Neural progenitor cell (in vitro differentiated cells): ENCODE measurements at places on chromosomes 4 and X.

GRCh38 chrX:114615765-114616164 is 31.9 kb downstream of the HTR2C start:
- DNase-seq: no peak

GRCh38 chr4:179112441-179113170 is 1670.4 kb upstream of the AGA start:
- DNase-seq: no peak

DNA sequence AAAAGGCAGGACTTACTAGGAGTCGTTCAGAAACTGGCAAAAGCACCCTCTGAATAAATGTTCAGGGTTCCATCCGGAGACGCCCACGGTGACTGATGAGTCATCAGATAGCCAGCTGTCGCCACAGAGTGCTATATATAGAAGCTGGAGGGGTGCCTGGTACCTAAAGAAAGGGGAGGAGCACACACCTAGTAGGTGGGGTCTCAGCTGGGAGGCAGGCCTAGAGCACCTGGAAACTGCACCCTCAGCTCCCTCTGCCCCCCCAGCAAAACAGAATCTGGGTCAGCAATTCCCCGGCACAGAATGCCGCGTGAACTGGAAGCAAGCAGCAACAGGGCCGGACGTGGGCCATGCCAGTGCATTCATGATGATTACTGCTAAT is 242.0 kb downstream of the BCOR start:
- DNase-seq: no peak

GRCh38 chr4:78949735-78950134 is 10.5 kb upstream of the PAQR3 start:
- DNase-seq: no peak

DNA sequence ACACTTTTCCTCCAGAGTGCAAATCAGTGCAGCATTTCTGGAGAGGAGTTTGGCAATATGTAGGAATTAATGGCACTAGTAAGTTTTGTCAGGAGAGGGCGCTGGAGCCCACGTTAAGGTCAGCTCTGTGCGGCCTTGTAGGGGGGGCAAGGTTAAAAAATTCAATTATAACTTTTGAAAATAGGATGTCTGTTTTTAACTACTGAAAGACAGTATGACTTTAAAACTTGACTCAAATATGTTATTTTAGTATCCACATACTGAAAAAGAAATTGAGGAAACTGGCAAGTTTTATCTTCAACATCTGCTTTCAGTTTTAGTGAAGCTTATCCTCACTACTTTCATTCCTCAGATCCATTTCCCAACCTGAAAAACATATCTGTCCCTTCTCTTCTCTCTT is 30.9 kb upstream of the HSD17B13 start:
- peak; percentile 69 for DNase-seq

- no peak for DNase-seq
Measured at GRCh38 chrX:69556060-69557011, 52.2 kb downstream of the NALF2 start.

DNA sequence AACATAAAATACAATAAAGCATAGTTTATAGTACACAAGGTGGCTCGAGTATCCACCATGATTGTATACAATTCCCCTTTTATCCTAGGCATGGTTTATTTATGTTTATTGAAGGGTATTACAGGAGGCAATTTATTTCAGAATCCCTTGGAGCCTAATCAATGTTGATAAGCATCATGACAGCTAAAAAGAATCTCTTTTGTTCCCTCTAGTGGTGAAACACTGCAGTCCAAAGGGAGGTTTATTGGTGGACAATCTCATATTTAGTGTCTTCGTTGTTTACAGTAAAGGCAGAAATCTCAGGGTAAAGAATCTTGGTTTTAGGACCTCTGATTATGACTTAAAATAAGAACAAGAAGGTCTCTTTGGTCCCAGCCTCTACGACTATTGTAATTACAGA is 1712.5 kb downstream of the C4orf33 start:
- DNase-seq: peak; percentile 31

DNA sequence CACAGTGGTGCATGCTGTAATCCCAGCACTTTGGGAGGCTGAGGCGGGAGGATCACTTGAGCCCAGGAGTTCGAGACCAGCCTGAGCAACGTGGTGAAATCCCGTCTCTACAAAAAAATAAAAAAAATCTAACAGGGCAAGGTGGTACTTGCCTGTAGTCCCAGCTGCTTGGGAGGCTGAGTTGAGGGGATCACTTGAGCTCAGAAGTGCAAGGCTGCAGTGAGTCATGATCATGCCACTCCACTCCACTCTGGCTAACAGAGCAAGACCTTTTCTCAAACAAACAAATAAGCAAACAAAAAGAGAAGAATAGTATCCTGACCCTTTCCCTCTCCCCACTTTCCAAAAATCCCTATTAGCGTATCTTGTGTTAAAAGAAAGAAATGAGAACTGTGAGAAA is 52.7 kb downstream of the NPY1R start:
- no peak for DNase-seq

DNA sequence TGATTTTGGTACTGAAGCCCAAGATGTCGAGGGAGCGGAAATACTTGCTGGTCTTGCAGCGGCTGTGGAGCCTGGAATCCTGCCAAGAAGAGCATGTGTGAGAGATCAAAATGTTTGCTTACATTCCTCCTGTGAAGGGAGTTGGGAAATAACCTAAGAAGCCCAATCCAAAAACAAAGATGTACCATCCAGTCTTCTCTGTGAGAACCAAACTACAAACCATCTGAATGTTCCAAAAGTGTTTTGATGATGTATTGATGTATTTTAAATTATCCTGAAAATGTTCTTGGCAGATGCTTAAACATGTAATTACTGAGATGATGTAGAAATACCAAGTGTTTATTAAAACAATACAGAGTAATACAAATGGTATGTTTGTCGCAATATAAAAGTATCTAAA is 10.1 kb upstream of the ADH1A start:
- DNase-seq: no peak

DNA sequence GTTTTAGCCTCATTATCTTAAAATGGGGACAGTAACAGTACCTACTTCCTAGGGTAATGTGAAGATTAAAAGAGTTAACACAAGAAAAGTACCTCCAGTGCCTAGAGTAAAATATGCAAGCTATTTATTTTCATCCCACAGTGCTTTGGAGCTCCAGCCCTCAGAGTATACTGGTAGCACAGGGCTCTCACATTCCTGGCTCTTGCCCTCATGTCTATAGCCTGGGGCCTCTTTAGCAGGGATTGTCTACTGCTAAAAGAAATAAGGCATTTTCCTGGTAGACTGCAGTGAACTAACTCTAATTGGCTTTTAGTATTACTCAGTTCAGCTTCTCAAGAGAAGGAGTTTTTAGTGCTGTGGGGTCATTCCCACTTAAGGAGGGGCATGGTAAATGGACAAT is 60.8 kb downstream of the RRAGB start:
- DNase-seq: no peak

DNA sequence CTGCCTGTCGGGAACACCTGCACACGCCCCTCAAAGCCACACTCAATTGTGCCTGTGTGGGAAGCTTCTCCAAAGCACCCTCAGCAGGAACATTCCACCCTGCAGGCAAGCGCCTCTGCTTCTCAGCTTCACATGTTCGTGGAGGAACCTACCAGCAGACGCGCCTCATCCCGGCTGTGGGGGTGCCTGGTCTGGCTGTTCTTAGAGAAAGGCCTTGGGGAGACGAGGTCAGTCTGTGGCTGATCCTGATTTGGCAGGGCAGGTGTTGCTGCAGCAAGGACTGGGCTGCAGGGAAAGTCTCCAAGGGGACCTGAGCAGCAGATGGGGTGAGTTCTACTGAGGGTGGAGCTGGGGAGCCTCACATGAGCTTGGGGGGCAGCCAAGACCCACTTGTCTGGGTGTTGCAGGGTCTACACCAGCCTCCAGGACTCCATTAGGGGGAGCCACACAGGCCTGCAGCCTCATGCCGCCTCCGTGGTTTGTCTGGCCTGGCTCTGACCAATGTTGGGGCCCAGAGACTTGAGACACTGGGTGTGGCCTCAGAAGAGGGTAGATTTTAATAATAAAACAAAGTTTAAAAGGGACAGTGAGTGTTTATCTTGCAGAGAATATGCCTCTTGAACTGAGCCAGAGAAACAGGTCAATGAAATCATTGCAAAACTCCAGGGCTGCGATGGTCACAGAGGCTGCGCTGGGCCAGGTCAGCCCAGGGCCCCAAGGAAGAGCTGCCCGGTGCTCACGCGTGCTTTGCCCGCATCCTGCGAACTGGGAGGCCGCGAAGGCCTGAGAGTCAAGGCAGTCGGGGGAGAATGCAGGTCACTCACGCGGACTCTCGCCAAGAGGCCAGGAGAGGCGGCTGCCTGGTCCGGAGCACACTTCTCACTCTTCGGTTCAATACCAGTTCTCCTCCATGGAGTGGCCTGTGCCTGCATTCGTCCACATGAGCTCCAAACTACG is 21.1 kb downstream of the RNF212 start:
- no peak for DNase-seq

DNA sequence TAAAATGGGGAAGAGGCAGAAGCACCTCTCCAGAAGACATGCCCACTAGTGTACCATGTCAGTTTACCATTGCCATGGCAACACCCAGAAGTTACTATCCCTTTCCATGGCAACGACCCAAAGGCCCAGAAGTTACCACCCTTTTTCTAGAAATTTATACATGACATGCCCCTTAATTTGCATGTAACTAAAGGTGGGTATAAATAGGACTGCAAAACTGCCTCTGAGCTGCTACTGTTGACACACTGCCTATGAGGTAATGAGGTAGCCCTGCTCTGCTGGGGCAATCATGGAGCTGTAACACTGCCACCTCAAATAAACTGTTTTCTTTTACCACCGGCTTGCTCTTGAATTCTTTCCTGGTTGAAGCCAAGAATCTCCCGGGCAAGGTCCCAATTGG is 13.9 kb upstream of the BEX4 start:
- DNase-seq: no peak

- DNase-seq: peak; percentile 85
Measured at GRCh38 chrX:103918571-103919269, 43.7 kb upstream of the TMSB15B start.

DNA sequence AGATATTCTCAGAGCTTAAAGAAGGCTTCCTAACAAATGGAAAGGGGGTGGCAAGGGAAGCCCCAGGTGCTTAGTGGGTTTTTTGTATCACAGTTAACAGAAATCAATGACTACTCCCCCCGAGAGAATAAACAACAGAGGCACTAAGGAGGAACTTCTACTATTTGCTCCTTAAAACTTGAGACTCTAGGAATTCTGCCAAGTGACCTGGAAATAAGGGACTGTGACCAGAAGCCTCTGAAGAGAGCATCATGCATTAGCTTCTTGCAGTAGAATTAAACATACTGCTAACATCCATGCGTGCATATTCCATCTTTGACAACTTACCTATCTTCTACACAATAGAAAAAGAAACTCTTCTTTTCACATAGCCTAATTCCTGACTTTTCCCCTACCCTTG is 86.8 kb downstream of the CAMK2D start:
- DNase-seq: no peak

GRCh38 chr4:141647966-141648365 is 11.6 kb downstream of the IL15 start:
- DNase-seq: no peak

DNA sequence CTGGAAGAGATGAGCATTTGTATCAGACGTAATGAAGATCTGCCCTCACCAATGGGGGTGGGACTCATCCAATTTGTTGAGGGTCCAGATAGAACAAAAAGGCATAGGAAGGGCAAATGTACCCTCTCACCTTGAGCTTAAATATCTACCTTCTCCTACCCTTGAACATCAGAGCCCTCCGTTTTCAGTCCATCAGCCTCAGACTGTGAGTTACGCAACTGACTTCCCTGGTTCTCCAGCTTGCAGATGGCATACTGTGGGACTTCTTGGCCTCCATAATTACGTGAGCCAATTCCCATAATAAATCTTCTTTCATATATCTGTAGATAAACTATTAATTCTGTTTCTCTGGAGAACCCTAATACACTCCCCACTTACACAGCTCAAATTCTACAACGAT is 56.5 kb upstream of the GUCY1A1 start:
- DNase-seq: no peak

- DNase-seq: no peak
Measured at GRCh38 chr4:110869862-110870572, 247.1 kb upstream of the PITX2 start.

DNA sequence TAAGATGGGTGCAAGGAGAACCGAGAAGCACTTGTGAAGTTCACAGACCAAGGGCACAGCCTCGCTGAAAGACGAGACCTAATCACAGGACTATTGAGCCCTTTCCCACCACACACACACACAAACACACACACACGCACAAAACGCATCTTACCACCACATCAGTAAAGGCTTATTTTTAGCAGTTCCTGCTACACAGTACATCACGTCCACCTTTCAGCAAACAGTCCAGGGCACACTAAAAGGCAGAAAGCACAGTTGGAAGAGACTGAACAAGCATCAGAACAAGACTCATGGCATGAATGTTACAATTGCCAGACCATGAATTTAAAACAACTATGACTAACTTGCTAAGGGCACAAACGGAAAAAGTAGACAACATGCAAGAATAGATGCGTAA is 83.6 kb upstream of the MAPK10 start:
- no peak for DNase-seq

- no peak for DNase-seq
Measured at GRCh38 chr4:106424426-106424825, 55.8 kb upstream of the GIMD1 start.

GRCh38 chr4:1026115-1026514 is 14.7 kb downstream of the FGFRL1 start:
- DNase-seq: no peak

- DNase-seq: no peak
Measured at GRCh38 chrX:119073200-119073905, 560 bp downstream of the CT47C1 start.

DNA sequence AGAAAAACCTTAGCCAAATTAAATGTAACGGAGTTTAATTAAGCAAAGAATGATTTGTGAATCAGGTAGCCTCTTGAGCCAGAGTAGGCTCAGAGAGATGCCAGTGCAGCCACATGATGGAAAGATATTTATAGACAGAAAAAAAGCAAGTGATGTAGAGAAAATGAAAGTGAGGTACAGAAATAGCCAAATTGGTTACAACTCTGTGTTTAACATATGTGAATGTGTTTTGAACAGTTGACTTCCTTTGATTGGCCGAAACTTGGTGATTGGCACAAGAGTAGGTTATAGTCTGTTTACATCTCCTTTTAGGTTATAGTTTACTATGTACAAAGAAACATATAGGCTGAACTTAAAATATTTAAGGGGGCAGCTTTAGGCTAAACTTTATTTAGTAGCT is 459.9 kb upstream of the BOD1L1 start:
- DNase-seq: no peak

DNA sequence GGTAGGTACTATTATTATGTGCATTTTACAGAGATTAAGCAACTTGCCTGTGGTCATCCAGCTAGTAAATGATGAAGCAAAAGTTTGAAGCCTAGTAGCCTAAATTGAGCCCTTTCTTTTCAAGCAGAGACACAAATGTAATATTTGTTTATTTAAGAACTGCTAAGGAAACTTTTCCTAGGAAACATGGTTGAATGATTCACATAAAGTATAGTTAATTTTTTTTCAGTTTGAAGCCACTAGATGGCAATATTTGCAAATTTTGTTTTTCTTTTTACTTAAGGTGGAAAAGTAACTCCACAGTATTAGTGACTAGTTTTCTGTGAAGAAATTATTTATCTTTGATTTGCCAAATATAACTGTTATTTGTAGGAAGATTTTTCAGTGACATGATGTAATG is 52.8 kb upstream of the ANKRD17 start:
- no peak for DNase-seq
